ENCODE measurements at places on chromosomes 5 and 9. TPM values are rescaled to one million over a fixed set of nuclear protein-coding genes. Genes with fewer than 3 reads are reported as not detected.

IL33 gene
- total RNA-seq, result 9.3 TPM

F2RL1 gene
- 0.66 TPM for total RNA-seq

CER1 gene
- total RNA-seq, result 0.05 TPM

AK1 gene
- total RNA-seq, result 6.6 TPM

CA9 gene
- 1.0 TPM for total RNA-seq

CCNO gene
- 0.14 TPM for total RNA-seq

CNTFR gene
- total RNA-seq, result 3.9 TPM

ZNF454 gene
- total RNA-seq, result 0.61 TPM

CACNA1B gene
- total RNA-seq, result 1.1 TPM

TXNDC8 gene
- not detected for total RNA-seq

SAXO1 gene
- 0.09 TPM for total RNA-seq

CARTPT gene
- total RNA-seq, result 0.24 TPM

LVRN gene
- total RNA-seq, result 0.14 TPM

PDLIM4 gene
- 10.0 TPM for total RNA-seq

MCIDAS gene
- total RNA-seq, result not detected

PURA gene
- total RNA-seq, result 4.7 TPM

ANKRD20A1 gene
- 0.66 TPM for total RNA-seq

WWC1 gene
- 0.66 TPM for total RNA-seq

NR2F1-AS1 gene
- 2.0 TPM for total RNA-seq

PCDHA9 gene
- not detected for total RNA-seq

SLC2A6 gene
- 2.0 TPM for total RNA-seq

PCDHGA7 gene
- total RNA-seq, result 0.28 TPM

FAM151B gene
- 1.2 TPM for total RNA-seq

SPINK13 gene
- not detected for total RNA-seq

IFNA2 gene
- not detected for total RNA-seq

OLFM1 gene
- total RNA-seq, result 28.3 TPM

PFN3 gene
- not detected for total RNA-seq

CPLANE1 gene
- total RNA-seq, result 20.2 TPM

ANKRD55 gene
- total RNA-seq, result 3.5 TPM
